CD4-positive, alpha-beta memory T cell (primary cell): ENCODE measurements at places on chromosomes 3 and 15. TPM values are rescaled to one million over a fixed set of nuclear protein-coding genes. Genes with fewer than 3 reads are reported as not detected.

Gene SLC24A5
- not detected for total RNA-seq

Gene ITIH3
- not detected for total RNA-seq

Gene KCNMB3
- total RNA-seq, result 1.7 TPM

Gene THRB
- total RNA-seq, result not detected

Gene SOX2
- not detected for total RNA-seq

DNA sequence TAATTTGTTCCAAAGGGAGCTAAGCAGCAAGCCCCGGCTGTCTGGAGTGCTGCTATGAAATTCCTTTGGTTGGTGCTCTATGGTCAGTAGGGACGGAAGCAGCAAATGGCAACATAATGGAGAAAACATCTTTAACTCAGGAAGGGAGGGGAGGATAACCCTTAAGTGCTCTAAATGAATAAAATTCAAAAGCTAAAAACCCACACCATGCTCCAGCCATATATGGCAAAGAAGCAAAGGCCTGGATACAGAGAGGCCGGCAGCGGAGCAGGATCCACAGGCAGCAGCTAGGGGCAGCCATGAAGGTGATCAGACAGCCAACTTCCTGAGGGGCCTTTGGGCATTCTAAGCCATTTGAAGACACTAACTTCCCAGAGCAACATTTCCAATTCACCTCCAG, 38.9 kb downstream of the IL17RD start:
- no peak for DNase-seq

GRCh38 chr3:72444656-72445223, 403.5 kb downstream of the SHQ1 start:
- DNase-seq, result peak; percentile 50

GRCh38 chr3:44555723-44556122, 730 bp downstream of the ZKSCAN7 start:
- DNase-seq, result no peak

DNA sequence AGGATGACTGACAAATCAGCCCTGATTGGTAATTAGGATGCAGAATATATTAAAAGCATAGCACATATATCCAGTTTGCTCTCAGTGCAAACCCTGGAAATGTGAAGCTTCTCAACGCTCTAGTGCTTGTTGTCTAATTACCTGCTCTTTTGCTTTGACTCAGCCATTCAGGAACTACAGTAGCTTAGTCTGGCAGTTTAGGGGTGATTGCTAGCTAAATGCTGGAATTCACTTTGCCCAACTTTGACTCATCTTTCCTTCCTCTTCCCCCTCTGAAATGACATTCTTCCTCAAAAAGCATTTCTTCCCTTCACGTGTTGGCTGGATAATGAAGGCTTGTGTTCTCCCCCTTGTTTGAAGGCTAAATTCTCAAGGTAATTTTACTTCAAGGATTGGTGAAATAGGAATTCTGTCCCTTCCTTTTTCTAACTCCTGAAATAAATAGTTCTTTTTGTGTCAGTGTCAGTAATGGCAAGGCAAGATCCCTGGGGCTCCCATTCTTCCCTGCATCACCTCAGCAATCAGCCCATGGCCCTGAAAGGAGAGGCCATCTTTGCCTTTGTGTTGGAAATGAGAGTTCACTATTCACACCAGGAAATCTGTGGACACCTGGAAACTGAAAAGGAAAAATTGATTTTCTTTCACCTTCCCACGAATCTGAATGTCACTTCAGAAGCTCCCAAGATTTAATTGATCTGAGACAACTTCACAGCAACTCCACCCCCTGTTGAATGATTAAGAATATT, 103.6 kb downstream of the ECT2 start:
- DNase-seq, result no peak

GRCh38 chr15:88247914-88248313, 8.6 kb downstream of the NTRK3 start:
- DNase-seq, result no peak

DNA sequence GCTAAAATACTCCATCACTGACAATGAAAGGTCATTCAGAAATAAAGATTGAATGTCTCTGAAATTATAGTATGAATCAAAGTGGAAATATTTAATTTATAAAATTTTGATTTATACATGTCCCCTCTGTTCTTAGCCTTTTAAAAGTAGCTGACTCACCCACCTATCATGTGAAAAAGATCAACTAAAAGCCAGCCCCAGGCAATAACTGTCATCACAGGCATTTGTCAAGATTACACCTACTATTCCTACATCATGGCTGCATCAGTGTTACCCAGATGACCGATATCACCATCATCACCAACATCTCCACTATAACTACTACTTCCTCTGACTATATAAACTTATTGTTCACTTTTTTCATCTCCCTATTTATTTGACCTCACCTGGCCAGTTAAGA, 14.3 kb upstream of the PIK3R4 start:
- DNase-seq, result no peak

- no peak for DNase-seq
These were observed 126.1 kb downstream of the CHST2 start for GRCh38 chr3:143245692-143246091.

- no peak for DNase-seq
These were observed 33.3 kb upstream of the FLNB start for GRCh38 chr3:57974796-57975388.

- DNase-seq, result no peak
These were observed 792.1 kb upstream of the LMCD1 start for GRCh38 chr3:7709376-7710082.

DNA sequence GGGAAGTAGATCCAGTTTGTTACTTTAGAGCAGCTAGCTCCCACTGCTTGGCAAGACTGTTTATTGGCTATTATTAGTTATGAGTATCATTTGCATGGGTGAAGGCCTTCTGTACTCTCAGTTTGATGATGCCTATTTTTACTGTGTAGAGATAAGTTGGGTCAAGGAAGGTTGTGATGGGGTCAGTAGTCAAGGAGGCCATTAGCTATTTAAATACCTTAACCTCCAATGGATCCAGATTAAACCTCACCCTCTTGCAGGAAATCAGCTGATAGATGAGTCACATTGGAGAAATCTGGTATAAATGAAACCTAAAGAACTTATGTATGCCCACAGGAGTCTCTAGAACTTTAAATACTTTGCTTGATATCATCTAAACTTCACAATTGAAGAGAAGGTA, 45.0 kb downstream of the THBS1 start:
- DNase-seq, result no peak
